Activated CD8-positive, alpha-beta memory T cell treated with anti-CD3 and anti-CD28 coated beads for 1 hour (primary cell): ENCODE measurements at places on chromosomes 4 and X.

- DNase-seq = no peak
These were observed 92.7 kb downstream of the SCD5 start for GRCh38 chr4:82705928-82706300.

DNA sequence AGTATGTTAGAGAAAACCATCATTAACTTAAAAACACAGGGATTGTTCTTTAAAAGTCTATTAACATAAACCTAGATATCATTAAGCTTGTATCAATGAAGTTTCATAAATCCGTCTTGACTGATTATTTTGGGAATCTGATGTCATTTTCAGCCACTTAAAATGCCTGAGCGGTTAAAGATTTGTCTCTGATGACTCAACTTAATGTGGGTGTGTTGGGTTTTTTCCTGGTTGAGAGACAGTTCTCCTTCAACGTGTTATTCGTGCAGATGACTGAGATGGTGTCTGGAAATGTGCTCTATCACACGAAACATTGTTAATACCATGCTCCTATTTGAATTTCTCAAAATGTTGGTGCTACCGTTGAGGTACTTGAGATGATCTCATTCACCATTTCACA is 227.3 kb upstream of the TENM3 start:
- no peak for DNase-seq

- DNase-seq = no peak
These were observed 41.8 kb upstream of the HS3ST1 start for GRCh38 chr4:11470438-11471045.

DNA sequence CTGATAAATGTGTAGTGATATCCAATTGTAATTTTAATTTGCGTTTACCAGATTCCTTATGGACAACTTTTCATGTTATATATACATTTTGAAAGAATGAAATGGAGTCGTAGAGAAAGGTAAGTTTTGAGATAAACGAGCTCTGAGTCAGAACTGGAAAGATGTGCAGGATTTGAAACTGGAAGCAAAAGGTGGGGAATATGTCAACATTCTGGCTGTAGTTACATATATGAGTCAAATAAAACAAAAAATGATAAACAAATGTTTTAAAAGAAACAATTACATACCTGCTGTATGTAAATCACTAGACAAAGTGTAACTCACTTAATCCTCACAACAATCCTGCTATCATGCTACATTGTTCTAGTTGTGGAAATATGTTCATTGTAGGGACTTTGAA is 84.0 kb downstream of the LPAR4 start:
- DNase-seq = no peak

DNA sequence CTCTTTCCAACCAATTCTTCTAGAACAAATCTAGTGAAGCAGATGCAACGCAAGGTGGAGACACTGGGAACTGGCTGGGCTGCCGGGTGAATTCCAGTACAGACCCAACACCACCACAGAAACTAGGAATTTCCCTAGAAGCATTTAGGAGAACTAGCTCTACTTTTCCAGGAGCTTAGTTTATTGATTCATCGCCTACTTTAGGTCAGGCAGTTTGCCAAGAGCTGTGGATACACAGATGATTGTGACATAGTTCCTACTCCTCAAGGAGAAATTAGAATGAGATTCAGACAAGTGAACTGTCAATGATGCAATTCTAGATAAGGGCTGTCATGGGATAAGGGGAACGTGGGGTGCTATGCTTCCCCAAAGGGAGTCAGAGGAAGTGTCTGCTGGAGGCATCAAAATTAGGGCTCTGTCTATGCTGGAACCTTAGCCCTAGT is 350.0 kb downstream of the CAMK2D start:
- no peak for DNase-seq

- DNase-seq = no peak
These were observed 1242.8 kb upstream of the DIAPH2 start for GRCh38 chrX:95441836-95442235.

DNA sequence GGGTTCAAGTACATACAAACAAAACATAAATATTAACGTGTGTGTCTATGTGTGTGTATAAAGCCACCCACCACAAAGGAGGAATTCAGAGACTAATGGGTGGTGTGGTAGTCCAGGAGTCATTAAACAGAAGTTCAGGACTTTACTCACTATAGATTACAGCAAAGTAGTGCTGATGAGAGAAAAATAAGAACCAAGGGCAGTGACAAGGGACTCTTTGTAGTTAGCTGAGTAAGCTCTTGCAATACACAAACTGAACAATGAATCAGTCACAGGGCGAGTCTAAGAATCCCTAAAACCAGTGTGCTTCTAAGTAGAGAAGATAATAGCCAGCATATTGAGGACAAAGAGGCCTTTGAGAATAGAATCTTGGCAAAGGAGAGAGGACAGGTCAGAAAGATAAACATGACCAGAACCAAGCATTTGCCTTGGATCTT is 232.4 kb downstream of the PPP3CA start:
- DNase-seq = no peak

GRCh38 chrX:68186552-68187262 is 246.6 kb downstream of the OPHN1 start:
- no peak for DNase-seq

DNA sequence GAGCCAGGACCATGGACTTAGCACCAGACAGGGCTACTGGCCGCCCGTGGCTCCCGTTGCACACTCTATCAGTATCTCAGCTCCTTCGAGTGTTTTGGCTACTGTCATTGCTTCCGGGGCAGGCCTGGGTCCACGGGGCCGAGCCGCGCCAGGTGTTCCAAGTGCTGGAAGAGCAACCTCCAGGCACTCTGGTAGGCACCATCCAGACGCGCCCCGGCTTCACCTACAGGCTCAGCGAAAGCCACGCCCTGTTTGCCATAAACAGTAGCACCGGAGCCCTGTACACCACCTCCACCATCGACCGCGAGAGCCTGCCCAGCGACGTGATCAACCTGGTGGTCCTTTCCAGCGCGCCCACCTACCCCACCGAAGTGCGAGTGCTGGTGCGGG is 1.6 kb downstream of the FAT4 start:
- no peak for DNase-seq

DNA sequence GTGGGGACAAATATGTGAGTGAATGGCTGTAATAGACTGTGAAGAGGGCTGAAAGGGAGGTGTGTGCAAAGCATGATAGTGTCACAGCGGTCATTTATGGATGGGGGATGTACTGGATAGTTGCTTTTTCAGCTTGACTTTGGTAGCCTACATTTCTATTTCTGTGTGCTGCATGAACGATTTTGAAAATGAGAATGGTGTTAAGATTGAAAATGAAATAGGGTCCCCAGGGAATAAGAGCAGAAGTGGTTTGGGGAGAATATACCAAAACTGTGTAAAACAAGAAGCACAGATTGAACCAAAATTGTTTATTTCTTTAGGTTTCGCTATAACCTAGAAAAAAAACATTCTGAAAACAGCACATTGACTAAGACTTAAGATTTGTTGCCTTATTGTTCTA is 58.8 kb upstream of the CLNK start:
- no peak for DNase-seq

DNA sequence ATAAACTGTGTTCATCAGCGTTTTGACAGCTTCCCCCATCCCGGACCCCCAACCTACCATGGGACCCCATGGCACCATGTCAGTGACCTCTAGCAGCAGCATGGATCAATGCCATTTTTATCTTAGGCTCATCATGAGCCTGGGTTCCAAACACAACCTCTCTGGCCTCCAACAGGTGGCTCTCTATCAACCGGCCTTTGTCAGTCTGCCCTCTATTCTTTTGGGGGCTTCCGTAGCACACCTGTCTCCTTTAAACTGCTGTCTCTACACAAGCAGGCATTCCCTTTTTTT is 721 bp upstream of the TMEM150C start:
- no peak for DNase-seq

DNA sequence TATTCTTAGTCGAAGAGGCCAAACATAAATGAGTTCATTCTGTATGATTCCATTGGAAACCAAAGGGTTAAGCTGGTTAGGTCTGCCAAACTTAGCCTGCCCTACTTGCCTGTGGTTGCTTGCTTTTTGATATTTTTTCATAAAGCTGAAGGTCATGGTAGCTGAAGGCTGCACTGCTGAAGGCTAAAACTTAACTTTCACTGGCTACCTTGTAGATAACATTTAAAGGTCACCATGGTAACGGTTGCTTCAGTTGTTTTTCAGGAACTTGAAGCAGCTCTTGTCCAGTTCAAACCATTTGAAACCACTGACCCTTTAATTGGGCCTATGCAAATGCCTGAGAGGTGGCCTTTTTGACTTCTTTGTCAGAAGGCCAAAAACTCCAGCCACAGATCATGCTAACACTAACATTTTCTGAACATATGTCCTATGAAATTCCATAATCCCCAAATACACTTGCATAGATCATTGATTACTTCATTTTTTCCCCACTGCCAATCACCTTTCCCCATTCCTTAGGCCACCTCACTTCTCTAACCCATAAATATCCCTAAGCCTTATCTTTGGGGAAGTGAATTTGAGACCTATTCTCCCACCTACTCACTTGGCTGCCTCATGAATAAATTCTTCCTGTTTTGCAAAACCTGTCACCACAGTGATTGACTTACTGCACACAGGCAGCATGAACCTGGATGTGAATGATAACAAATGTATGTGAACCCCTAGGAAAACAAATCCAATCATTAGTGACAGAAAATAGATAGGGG is 10.7 kb upstream of the SMIM10L2A start:
- DNase-seq = no peak

- no peak for DNase-seq
These were observed 20.1 kb upstream of the SASH3 start for GRCh38 chrX:129759576-129760061.

- DNase-seq = no peak
These were observed 11.8 kb upstream of the SPON2 start for GRCh38 chr4:1183985-1184773.

GRCh38 chr4:3781997-3782930 is 16.1 kb downstream of the ADRA2C start:
- no peak for DNase-seq

- no peak for DNase-seq
These were observed 28.5 kb downstream of the SRPX start for GRCh38 chrX:38192007-38192810.

DNA sequence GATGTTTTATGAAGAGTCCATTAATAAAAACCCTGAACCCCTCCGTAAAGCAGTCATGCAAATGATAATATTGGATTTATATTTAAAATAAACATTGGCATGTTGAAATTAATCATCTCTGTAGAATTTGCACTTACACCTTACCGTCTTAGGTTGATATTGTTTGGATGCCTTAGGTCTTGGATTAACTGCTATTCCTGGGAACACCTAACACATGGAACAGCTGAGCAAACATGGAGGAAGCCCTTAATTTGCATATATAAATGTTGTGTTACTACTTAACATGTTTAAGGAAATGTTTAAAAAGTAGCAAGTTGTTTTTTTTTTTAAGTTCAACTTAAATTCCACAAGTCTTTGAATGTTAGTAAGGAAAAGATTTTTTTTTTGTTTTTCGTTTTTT is 62.5 kb downstream of the NSD2 start:
- DNase-seq = no peak

DNA sequence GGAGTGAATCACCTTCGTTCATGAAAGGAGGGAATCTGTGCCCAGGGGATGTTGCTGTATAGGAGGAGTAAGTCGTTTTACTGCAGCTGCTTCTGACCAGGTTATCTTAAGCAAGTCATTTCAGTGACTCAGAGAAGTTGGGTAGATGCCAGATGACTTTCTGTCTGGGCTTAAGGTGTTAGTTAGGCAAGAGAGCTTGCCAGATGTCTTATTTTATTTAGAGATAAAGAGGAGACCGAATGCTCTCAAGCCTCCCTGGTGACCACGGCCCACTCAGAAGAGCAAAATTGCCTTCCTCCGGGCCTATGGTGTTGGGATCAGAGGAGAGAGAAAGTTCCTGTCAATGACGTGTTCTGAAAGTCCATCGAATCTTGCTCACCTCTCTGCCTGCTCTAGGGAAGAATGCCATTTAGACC is 16.3 kb upstream of the ZNF827 start:
- DNase-seq = no peak

DNA sequence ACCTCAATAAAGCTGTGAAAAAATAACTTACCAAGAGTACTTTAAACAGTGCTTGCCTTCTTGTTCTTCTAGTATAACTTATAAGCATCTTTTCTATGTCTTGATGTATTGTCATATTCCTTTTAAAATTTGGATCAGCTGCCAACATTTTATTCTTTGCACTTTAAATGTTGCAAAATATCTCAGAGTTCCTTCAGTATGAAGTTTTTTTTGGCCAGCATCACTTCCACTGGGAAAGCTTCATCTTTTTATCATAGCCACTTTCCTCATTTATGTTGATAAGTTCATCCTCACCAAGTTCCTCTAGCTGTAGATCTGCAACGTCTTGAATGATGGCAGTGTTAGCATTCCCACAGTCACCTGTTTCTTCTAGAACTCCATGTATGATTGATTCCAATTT is 24.2 kb downstream of the CXorf58 start:
- no peak for DNase-seq

GRCh38 chr4:40887764-40888131 is 138.0 kb downstream of the NSUN7 start:
- DNase-seq = no peak

GRCh38 chr4:76488455-76488854 is 53.4 kb downstream of the SHROOM3 start:
- DNase-seq = no peak

DNA sequence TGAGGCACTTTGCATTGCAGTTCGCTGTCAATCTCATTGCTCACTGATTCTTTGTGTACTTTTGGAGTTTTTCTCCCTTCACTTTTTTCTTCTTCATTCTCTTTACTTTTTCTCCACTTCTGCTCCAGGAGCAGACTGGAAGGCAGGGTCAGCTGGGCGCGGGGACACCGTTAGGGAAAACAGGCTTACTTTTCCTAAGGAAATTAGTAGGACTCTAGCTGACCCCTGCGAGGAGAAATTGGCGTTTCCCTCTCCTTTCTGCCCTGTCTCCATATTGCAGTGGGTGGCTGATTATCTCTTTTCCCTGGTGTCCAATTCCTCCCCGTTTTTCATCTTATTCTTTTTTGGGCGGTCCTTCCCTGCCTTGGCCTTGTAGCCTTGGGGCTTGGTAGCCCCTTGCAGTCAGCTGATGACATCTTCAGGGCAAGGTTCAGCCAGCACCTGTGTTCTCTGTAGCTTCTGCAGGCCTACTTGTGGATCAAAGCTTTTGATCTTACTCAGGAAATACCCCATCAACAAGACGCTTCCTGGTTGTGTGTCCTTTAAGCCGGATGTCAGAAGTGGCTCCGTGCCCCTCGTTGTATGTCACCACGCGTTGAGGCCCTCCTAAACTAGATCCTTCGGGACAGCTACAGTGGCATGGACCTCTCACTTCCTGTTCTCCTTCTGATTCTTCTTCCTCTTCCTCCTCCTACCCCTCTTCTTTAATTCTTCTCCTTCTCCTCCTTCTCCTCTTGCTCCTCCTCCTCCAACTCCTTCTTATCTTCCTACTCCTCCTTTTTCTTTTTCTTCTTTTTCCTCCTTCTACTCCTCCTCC is 36.1 kb downstream of the NBDY start:
- DNase-seq = no peak
